ENCODE measurements at places on chromosomes 3 and 15. TPM values are rescaled to one million over a fixed set of nuclear protein-coding genes. Genes with fewer than 3 reads are reported as not detected.

Gene HSPBAP1
- 7.7 TPM for total RNA-seq

Gene GOLGA8J
- not detected for total RNA-seq

Gene TUBGCP4
- 21.3 TPM for total RNA-seq

Gene ARHGEF26
- total RNA-seq = 0.13 TPM

Gene OCA2
- not detected for total RNA-seq

Gene SLC22A14
- total RNA-seq = 0.14 TPM

Measured in pulmonary artery endothelial cell (primary cell).